ENCODE measurements at places on chromosomes 12 and 14.

DNA sequence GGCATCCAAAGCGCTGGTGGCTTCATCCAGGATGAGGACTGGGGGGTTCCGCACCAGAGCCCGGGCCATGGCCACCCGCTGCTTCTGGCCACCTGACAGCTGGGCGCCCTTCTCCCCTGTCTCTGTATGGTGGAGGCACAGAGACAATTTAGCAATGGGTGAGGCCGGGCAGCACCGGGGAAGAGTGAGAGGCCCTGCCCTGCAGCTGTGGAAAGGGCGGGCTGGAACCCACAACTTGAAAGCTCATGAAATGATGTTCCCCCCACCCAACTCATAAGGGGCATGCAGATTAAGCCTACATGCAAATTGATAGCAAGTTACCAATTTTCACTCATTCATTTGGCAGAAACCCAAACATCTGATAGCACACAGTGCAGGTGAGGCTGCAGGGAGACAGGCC, 34.1 kb downstream of the ABCB9 start:
- no peak for DNase-seq

DNA sequence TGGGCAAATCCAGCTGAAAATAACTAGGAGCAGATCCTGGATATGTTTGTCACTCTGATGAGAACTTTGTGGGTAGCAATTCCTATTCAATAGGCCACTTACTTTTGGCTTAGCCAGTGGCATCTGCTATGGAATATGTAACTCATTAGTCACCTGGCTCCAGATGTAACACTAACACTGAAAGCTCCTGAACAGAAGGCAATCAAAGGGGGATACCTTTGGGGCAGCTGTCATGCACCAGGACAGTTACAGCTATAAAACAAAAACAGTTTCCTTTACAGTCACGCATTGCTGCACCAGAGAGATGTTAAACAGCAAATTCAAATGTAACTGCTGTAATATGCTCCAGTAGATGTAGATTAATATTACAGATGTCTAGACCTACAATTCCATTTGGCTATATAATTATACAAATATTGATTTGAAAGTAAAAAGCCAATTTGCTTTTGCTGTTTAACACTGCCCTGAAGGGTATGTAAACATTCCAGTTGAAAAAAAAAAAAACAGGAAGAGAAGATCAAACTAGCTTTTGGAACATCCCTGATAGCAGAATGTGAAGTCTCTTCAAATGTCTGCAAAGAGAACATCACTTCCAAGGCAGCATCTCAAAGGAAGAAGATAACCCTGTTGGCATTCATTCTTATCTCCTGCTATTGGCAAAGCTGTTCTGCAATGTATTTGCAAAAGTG, 18.4 kb downstream of the RACGAP1 start:
- DNase-seq: no peak

GRCh38 chr14:105538481-105539049, 12.2 kb downstream of the TMEM121 start:
- DNase-seq: no peak

DNA sequence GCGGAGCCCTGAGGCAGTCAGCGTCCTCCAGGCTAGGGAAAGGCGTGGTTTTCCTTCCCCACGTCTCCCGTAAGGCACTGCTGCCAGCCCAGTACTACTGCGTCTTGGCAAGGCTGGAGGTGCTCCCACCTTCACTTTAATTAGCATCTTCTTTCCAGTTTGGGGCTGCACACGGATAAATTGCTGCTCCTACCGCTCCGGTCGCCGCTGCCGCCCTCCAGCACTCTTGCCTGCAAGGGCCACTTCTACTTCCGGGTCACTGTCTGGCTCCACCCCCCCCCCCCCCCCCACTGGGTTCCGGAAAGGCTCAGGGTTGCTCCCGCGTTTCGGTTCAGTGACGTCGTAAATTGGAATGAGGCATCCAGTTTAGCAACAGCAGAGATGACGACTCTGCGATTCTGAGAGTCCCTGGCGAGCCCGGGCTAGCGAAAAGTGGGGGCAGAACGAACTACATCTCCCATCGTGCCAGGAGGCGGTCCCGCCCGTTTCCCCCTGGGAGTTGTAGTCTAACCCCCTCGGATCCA, at the start of gene NEDD8:
NEDD8 (minus strand) TSS at position 247 of the 524 bp plus-strand sequence; CDS start at position 147, 100 bp downstream.
- peak; percentile 88 for DNase-seq

GRCh38 chr14:52021957-52022600, 32.7 kb downstream of the RTRAF start:
- DNase-seq: no peak

GRCh38 chr12:110458756-110459155, 8.6 kb upstream of the ARPC3 start:
- DNase-seq: no peak

DNA sequence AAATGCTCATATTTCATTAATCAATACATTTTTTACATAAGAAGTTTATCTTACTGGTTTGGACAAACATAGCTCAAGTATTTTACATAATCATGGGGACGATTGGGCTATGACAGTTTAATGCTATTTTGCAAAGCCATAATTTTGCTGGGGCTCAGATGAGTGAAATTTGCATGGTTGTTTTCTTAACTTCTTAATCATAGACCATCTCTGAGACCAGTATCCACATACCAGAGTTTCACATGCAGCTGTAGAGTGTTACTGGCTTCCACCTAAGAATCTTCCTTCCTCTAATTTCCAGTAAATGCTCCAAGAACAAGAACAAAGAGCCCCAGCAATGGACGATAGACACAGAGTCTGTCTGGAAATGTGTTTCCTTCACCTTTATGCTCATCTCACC, 303.0 kb upstream of the TMEM132C start:
- DNase-seq: no peak

- no peak for DNase-seq
Measured at GRCh38 chr12:94575024-94575423, 75.3 kb downstream of the TMCC3 start.

All from CD4-positive, alpha-beta T cell treated with Interferon gamma for 1 hour (primary cell).